Psoas muscle (tissue), 8 donors: ENCODE measurements at places on chromosomes 1 and 21.

DNA sequence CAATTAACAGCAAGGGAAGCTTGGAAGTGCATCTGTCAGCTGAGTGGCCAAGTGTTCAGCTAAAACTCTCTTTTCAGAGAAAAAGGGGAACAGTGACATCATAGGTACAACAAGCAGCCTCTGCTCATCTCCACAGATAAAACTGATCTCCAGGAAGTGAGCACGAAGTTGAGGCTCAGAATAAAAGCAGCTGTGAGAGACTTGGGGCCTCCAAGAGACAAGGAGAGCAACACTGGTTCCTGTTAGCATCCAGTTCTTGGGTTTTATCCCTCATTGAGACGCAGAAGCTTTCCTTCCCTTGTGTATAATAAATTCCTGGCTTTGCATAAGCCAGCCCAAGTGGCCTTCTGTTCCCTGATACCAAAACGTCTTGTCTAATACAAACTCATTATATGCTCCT, 20.0 kb upstream of the CNN3 start:
- no peak for DNase-seq

GRCh38 chr1:235486321-235486720, 17.9 kb downstream of the B3GALNT2 start:
- DNase-seq, result no peak

GRCh38 chr1:180213401-180214170, 16.5 kb upstream of the LHX4 start:
- no peak for DNase-seq

DNA sequence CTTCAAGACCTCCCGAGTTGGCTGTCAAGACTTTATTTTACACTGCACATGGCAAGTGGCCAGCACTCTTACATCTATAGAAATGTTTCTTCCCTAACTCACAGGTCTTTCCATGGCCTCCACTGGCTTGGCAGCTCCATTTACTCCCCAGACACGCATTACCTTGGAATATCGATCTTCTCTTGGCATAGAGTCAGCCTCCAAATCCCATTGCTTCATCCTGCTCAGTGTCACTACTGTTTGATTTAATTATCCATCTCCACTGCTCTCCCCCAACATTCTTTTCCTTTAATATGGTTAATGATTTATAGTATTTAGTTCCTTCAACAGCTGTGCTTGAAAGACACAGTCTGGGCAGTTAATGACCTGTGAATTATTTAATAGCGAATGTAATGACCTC, 241.2 kb upstream of the MAP1LC3C start:
- no peak for DNase-seq

GRCh38 chr1:163248064-163248463, 45.3 kb upstream of the RGS5 start:
- DNase-seq, result no peak

- DNase-seq, result no peak
Measured at GRCh38 chr1:156551869-156552268, 20.5 kb downstream of the IQGAP3 start.

GRCh38 chr1:10996100-10996499, 16.4 kb upstream of the TARDBP start:
- no peak for DNase-seq

- DNase-seq, result no peak
Measured at GRCh38 chr1:215198021-215198420, 115.5 kb downstream of the KCNK2 start.

DNA sequence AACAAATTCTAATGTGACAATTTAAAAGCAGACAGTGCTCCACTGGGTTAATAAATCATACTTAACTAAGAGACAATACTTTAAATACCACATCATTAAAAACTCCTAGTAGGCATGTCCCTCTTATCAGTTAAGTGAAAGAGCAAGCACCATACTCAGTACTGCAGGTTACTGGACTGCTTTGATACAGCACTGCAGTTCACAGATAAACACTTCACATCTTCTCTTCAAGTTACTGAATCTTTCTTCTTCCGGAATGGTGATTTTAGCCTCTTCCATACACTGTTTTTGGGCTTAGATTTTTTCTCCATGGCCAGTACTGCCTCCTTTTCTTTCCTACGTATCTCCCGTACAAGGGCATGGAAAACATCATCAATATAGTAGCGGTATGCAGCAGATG, 11.0 kb downstream of the RIT1 start:
- DNase-seq, result no peak

DNA sequence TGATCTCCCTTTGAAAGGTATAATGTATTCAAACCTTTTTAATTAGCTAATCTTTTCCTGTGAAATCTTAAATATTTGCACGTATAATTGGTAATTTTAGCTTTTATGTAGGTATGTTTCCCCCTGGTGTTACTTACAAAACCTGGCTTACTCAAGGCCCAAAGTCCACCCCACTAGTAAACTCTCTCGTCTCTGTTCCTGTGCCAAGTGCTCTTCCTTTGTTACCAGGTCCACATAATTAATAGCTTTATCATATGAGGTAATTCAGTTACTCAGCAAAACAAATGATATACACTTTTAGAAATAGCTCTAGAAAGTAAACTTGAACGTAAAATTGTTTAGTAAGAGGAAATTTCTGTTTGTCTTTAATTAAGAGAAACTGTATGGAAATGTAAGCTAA, 36.7 kb downstream of the NFIA start:
- no peak for DNase-seq

GRCh38 chr1:219621047-219621786, 8.3 kb upstream of the ZC3H11B start:
- DNase-seq, result no peak

GRCh38 chr1:12180315-12180714, 13.5 kb downstream of the TNFRSF1B start:
- peak; percentile 75 for DNase-seq

- DNase-seq, result peak; percentile 46
Measured at GRCh38 chr1:2589431-2590232, 3.1 kb downstream of the PRXL2B start.

GRCh38 chr1:158119976-158120653, 60.6 kb upstream of the CD1D start:
- DNase-seq, result no peak

GRCh38 chr1:65222340-65222940, 74.4 kb downstream of the AK4 start:
- no peak for DNase-seq

- peak; percentile 80 for DNase-seq
Measured at GRCh38 chr1:39901714-39902459, at the start of gene MYCL. Gene MYCL (minus strand): TSS chr1:39901917. CDS start chr1:39901434, 483 bp downstream.

DNA sequence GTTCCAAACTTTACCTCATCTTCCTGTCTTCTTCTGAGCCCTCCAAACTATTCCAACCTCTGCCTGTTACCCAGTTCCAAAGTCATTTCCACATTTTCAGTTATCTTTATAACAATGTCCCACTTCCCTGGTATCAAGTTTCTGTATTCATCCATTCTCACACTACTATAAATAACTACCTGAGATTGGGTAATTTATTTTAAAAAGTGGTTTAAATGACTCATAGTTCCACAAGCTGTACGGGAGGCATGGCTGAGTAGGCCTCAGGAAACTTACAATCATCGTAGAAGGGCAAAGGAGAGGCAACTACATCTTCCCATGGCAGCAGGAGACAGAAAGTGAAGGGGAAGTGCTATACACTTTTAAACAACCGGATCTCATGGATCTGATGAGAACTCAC, 428.5 kb upstream of the RGS18 start:
- no peak for DNase-seq

DNA sequence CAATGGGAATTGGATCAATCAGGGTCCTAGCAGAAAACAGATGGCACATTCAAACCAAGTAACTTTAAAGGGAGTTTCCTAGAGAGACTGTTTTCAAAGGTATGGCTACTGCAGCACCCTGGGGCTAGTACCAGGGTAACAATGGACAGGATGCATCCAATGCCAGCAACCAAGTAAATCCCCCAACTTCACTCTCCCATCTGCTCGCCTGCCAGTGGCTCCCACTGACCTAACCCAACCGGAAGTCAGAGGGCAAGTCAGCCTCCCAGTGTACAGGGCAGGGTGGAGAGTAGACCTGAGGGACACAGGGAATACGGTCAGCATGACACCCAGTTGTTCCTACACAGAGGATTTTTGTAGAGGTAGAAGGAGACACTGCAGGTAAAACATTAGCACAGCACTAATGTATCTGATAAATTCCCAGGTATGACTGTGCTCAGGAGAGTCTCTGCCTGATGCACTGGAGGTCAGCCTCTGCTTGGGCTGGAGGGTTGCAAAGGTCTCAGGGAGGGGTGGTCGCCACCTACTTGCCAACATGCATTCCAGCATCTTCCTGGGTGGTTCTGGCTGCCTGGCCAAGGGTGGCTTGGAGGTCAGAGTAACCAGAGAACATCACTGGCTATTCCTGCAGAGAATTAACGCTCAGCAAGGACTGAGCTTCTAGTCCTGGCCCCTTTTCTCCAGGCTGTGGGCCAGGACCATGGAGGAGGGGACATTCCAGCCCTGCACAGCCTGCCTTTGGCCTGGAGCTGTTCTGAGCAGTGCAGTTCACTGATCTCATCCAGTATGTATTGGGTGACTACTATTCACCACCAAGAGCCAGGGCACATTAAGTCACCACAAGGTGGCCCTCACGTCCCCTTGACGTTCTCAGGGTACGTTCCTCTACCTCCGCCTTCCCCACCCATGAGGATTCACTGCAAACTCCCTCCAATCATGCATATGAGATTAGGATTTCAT, 5.1 kb upstream of the GJA4 start:
- no peak for DNase-seq

- no peak for DNase-seq
Measured at GRCh38 chr1:55337801-55338447, 122.8 kb upstream of the USP24 start.

- DNase-seq, result no peak
Measured at GRCh38 chr1:24235921-24236788, 49.1 kb upstream of the IFNLR1 start.

DNA sequence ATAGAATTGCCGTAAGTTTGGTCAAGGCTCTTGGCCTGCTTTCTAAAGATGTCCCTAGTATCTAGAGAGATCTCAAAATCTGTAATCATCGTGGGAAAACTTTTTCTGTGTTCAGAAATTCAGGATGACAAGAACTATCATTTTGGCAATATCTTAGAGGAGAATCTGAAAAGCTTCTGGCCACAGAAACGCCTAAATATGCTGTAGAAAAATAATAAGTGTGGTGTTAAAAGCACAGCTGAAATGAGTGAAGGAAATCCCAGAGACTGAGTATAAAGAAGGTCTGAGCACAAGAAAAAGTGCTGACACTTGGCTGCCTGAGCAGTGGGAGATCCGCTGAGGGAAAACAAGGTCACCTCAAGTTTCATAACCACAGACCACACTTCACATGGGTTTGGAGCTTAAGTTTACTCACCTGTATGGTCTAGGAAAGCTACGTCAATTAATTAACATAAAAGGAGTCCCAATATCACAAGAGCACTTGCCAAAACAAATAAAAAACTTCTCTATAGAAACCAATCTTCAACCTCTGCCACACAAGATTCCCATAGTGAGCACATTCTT, 235.2 kb upstream of the IRF2BP2 start:
- DNase-seq, result no peak

- no peak for DNase-seq
Measured at GRCh38 chr21:46675595-46676280, 40.3 kb downstream of the PRMT2 start.

GRCh38 chr1:74652711-74653139, 20.9 kb downstream of the ERICH3 start:
- no peak for DNase-seq

DNA sequence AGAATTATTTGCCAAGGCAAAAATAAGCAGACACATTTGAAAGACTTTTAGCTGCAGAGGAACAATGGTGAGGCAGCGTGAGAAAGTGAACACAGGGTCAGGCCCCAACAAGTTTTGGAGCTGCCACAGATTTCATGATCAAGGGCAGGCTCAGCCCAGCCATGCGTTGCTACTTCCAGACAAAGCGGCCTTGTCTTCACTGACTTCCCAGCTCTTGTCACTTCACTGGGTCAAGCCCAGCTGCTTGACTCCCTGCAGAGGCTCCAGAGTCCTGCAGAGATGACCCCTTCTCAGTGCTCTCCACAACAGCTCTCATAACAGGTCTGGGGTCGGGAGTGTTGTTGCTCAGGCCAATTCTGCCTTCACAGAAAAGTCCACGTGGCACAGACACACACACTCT, 35.8 kb downstream of the HHAT start:
- no peak for DNase-seq

GRCh38 chr21:18049461-18049860, 195.2 kb upstream of the CHODL start:
- DNase-seq, result no peak

- no peak for DNase-seq
Measured at GRCh38 chr1:115337276-115337632, 795 bp downstream of the NGF start.

DNA sequence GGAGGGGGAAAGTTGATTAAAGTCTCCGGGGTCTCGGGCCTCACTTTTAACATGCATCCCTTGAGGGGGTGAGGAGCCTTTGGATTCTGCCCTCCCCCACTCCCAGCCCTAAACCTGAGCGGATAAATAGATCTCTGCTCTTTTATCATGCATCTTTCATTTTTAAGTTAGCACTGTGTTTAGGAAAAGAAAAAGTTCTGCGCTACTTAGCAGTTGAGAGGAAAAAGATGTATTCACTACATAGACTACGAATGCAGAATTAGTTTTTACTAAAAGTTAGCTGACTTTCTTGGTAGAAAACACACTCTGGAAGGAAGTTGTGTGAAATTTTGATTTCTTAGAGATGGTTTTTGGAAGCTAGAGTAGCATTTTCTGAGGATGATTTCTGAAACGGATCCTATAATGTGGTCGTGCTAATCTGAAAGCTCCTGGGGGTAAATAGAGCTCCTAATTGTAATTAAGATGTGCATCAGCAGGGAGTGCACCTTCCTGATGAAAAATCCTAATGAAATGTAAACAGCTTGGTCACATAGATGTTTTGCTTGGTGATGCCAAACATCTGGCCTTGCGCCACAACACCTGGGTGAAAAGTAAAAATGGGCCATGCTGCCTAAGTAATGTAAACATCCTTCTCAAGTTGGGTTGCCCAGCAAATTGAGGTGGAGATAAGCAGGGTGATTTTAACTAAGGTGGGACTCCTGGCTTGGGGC, 1.8 kb downstream of the ROR1 start:
- DNase-seq, result no peak

DNA sequence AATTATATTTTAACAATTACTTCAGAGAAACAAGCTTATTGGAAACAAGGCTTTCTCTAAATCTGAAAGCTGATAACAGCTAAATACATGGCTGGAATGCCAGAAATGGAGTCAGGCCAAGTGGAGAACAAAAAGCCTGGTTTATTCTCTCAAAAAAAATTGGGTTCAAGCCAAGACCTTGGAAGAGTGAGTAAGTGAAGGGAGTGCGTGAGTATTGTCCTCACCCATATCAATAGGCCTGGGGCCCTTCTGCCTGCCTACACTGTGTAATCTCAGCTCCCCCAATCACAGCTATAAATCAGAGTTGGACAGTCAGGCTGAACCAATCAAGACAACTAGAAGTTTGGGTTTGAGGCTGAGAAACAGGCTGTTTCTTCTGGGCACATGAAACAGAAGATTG, 7.4 kb downstream of the KYAT3 start:
- no peak for DNase-seq
